ENCODE measurements at places on chromosomes 3 and 15. TPM values are rescaled to one million over a fixed set of nuclear protein-coding genes. Genes with fewer than 3 reads are reported as not detected.

DNA sequence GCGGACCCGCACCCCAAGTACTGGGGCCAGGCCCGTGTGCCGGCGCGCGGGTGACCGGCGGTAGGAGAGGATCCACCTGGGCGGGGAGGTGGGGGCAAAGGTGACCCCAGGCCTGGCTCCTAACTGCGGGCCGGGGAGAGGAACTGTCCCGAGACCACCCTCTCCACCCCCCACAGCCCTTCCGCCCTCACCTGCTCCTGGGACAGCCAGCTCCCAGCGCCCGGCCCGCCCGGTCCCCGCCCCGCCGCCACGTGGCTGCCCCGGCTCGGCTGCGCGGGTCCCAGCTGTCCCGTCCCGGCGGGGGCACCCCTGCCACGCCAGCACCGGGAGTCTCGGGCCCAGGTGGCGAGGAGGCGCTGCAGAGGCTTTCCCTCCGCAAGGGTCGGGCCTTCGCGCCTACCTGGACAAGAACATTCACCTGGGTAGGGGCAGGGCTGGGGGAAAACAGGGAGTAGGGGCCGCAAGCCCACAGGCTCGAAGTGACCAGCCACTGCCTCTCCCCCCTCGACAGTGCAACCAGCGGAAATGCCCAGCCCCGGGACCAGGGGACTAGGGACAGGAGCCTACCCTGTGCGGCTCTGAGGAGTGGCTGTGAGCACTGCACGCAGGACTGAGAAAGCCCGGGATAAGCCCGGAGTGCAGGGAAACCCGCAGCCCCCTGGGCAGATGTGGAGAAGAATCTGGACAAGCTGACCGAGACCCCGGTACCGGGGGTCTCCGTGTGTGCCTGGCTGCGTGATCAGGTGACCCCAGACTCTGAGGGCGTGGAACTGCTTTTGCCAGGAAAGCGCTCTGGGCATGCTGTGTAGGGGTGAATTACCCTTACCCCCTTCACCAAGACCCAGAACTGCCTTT is at the start of gene SLC12A8:
Gene SLC12A8, minus strand, starts transcription at position 240 of the 855 bp plus-strand sequence. CDS start 1,399 bp downstream, outside the sequence.
- peak within 1 kb of the TSS; percentile 41 for H3K4me3 ChIP-seq
- no peaks in the 10 kb centered on the region for H3K36me3 ChIP-seq
- H3K4me1 ChIP-seq, result peaks cover 4% of the 10 kb centered on the region
- peak; percentile 44 for DNase-seq
- H3K27ac ChIP-seq, result no peak within 1 kb of the TSS

DNA sequence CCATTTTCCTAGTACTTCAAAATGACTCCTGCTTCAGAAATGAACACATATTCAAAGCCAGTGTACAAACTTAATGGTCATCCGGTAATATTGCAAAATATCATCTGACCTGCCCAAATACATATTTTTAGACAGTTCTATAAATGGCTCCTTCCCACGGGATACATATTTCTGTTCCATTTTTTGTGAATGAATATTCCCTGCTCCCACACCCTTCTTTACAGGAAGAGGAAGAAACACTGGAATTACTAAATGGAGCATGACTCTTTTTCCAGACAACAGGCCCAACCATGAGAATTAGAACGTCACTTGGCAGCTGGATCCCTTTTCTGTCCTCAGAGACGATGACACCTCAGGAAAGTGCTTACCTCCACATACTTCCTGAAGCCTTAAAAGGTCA is 38.0 kb upstream of the CBLB start:
- no peaks in the 10 kb centered on the region for H3K4me1 ChIP-seq
- no peak overlapping the region for H3K4me3 ChIP-seq
- no peak overlapping the region for H3K27ac ChIP-seq
- H3K36me3 ChIP-seq, result no peaks in the 10 kb centered on the region
- DNase-seq, result no peak
- no peaks in the 10 kb centered on the region for H3K27me3 ChIP-seq

The LPP gene
- 5.4 TPM for polyA plus RNA-seq

GRCh38 chr15:55344206-55344605 is 25.2 kb downstream of the PIGB start:
- no peak overlapping the region for H3K27ac ChIP-seq
- DNase-seq, result no peak
- H3K27me3 ChIP-seq, result no peaks in the 10 kb centered on the region
- H3K4me3 ChIP-seq, result no peak overlapping the region

The SSUH2 gene
- polyA plus RNA-seq, result 15.8 TPM

DNA sequence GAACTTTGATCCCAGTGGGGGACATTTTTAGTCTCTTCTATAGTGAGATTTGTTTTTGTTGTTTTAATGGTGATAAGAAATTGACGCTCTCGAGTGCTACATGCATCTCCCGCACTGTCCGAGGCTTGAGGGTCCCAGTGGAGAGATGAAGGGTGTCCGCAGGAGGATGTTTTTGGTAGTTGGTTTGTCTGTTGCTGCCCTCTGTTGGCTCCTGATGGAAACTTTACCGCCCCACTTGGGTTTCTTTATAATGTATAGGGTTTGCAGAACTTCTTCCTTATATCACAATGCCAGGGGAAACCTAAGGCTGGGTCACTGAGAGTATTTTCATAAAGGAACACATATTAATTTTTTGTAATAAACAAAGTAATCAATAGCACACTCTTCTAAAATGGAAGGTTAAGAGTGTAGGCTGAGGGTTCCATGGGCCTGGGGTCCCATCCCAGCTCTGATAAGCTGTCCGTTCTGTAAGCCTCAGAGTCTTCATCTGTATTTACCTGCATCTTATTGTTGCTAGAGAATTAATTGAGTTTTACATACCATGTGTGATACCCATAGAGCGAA is 185.3 kb upstream of the FEZF2 start:
- no peaks in the 10 kb centered on the region for H3K27me3 ChIP-seq
- H3K27ac ChIP-seq, result no peak overlapping the region
- peak; percentile 16 for DNase-seq
- H3K4me1 ChIP-seq, result no peaks in the 10 kb centered on the region

The FOXL2 gene
- not detected for polyA plus RNA-seq

The MRAS gene
- polyA plus RNA-seq, result 2.7 TPM

- no peaks in the 10 kb centered on the region for H3K27me3 ChIP-seq
- peaks cover 42% of the 10 kb centered on the region for H3K4me1 ChIP-seq
- DNase-seq, result peak; percentile 40
- peak overlapping the region; percentile 3 for H3K27ac ChIP-seq
Measured at GRCh38 chr15:50055750-50056157, 63.3 kb downstream of the ATP8B4 start.

The ANKRD63 gene
- polyA plus RNA-seq, result not detected

Measured in small intestine (tissue), 16 donors.